GM13977 (cell line): ENCODE measurements at places on chromosomes 7 and 10.
A peak's percentile ranks its signal among the peaks of the same experiment; 100 is the strongest.

DNA sequence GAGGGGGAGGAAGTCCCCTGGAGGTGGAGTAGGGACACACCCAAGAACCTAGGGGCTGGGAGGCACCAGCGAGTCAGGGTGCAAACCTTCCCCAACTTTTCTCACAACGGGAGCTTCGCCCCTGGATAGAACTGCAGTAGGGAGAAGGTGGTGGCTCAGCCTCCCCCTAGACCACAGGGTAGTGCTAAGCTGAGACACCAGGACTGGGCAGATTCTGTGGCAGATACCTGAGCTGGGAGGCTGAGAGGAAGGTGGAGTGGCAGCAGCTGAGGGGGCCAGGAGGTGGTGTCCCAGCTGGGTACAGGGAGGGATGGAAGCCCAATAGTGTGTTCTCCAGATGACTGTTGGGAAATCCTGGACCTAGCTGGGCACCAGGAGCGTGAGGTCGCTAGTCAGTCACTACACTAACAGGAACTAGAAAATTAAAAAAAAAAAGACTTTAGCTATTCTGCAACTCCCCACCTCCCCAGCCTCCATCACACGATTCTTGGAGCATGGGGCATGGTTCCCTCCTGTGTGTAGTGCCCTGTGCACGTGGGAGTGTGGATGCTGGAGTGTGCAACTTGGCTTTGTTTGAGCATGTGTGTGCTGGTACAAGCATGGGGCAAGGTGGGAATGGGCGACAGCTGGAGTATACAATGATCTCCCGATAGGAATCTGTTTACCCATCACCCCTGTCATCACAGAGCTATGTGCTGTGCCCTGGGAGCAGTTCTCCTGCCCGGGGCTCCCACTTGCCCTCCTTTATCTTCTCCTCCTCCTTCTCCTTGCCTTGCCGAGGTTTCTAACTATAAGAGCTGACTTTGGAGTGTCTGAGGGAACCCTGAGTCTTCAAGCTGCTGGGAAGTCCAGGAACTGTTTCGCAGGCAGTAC lies 8.8 kb upstream of the TRPV6 start:
- no peak for DNase-seq

- peak; percentile 87 for DNase-seq
These were observed 28.7 kb downstream of the WIPI2 start for GRCh38 chr7:5218564-5219360.

GRCh38 chr10:11851910-11852309 lies 28.8 kb downstream of the PROSER2 start:
- no peak for DNase-seq

DNA sequence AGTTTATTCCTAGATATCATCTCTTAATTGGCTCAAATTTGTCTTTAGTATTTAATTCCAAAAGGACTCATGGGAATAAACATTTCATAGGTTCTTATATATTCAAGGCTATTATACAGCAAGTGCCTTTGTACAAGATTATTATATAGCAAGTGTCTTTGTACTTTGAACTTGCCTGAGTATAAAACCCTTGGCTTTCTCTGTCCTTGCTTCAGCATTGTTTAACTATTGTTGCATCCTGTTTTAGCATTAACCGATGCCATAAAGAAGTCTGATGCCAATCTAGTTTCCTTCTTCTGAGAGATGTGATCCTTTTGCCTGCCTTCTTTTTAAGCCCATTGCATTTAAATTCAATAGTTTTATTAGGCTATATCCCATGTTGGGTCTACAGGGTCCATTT lies 270.0 kb downstream of the NEBL start:
- DNase-seq: no peak

DNA sequence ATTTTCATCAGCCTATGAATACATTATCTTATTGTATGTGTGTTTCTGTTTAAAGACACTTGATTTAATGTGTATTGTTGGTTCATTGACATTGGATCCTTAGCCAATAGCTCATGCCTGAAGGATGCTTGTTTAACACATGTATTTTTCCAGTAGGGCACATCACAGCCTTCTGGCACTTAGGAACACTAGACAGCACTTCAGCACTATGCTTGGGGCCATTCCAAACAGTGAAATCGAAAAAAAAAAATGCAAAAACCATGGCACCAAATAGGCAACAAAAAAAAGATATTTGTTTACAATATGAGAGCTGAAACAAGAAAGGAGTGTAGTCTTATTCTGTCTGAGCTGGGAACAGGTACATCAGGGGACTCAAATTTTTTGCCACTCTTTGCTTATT lies 262.8 kb downstream of the SLC25A13 start:
- no peak for DNase-seq

GRCh38 chr10:127908106-127908958 lies 1.4 kb downstream of the PTPRE start:
- DNase-seq: no peak

GRCh38 chr7:106073701-106074100 lies 38.4 kb downstream of the SYPL1 start:
- no peak for DNase-seq

- DNase-seq: no peak
These were observed 36.3 kb downstream of the ELFN1 start for GRCh38 chr7:1706381-1706720.

GRCh38 chr7:151669762-151670161 lies 150.1 kb upstream of the RHEB start:
- DNase-seq: no peak

DNA sequence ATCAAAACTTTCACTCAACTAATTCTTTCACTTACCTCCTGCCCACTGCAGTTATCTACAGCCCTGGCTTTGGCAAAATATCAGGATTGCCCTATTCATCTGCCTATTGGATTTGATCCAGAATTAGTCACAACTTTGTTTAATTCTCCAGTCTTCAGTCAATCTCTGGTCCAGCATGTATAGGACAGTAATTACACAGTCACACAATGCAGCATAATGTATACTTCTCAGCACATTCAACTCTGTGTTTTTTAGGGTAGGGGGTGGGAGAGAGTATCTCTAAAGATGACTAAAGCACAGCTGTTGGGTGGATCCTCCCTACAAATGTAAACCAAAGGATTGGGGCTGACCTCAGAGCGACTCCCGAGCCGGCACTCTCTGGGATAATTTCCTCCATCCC lies 17.7 kb upstream of the NRP1 start:
- no peak for DNase-seq
